GM18507 (cell line): ENCODE measurements at places on chromosomes 3 and 15.
A peak's percentile ranks its signal among the peaks of the same experiment; 100 is the strongest.

GRCh38 chr3:65730449-65730848, 308.3 kb downstream of the MAGI1 start:
- no peak for DNase-seq

GRCh38 chr15:57156210-57156884, 220.0 kb upstream of the CGNL1 start:
- no peak for DNase-seq

DNA sequence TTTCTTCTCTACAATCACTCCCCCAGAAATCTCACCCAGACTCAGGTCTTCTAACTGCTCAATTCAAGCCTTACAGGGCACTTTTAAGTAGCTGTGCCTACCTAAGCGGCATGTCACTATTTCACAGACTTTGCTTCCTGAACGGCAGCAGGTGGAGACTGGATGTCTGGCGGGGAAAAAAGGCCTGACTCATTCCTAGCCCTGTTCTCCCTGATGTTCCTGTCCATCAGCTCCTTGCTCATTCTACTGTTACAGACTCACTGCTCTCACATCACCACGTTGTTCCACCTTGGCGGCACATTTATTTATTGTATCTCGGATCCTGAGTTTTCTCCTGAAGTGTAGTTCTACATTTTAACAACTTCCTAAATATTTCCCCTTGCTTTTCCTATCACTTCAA, 52.6 kb upstream of the ATP11B start:
- DNase-seq = no peak

DNA sequence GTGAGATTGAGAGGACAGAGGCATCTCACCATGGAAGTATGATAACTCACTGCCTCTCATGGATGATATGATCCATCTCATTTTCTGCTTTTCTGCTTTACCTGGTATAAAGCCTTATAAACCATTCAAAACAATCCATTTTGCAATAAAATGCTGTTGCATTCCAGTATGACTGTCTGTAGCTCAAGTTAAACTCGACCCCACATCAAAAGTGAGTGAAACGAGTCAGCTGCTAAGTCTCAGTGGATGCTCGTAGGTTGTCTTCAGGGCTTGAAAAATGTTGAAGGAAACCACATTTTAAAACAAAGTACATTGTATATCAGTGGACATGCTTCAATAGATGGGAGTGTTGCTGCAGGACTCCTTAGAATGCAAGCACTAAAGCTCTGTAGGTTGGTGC, 839.0 kb downstream of the TUSC7 start:
- DNase-seq = no peak

DNA sequence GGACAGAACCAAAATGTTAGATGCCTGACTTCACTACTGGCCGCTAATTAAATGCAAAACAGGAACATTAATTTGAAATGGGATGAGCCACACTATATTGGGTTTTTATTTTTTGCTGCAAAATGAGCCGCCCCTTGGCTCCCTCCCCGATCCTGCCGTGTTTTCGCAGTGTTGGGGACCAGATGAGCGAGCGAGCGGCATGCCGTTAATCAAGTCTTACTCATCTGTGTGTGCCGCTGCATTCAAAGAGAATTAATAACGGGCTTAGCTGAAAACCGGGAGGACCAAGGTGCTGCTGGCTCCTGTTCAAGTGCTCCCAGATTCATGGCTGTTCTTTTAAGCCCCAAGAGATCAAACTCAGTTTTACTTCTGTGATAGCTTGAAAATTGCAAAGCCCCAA, 20.0 kb downstream of the TAFA4 start:
- DNase-seq = no peak

- DNase-seq = no peak
Measured at GRCh38 chr3:99873269-99874102, 55.8 kb downstream of the CMSS1 start.

DNA sequence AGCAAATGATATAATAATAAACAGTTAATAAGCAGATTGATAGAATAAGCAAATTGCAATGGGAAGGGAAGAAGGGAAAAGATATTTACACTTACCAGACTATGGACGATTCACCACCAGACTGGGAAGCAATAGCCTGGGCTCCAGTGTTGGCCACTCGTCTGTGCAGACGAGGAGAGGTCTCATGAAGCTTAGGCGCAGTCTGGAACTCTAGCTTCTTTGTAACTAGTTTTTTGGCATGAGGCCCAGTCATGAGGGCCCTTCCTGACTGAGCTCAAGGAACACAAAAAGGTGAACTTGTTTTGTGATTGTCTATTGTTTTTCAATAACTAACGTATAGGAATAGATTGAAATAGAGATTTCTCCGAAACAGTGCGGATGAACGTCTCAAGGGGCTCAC, 63.3 kb upstream of the GATM start:
- DNase-seq = no peak

DNA sequence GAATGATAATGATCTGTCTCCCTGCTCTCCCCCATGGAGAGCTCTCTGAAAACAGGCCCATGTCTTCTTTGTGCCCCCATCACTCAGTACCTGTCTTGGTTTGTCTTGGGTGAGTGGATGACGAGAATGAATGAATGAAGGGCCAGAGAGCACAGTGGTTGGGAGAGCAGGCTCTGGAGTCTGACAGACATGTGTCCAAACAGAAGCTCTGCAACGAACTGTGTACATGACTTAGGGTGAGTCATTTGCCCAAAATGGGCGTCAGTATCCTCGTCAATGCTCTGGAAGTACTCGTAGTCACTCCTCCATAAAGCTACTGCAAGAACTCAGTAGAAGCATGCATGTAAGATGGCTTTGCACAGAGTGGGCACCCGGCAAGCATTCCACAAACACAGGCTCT, 170.2 kb upstream of the TLE3 start:
- no peak for DNase-seq

GRCh38 chr15:31305375-31305774, 21.3 kb upstream of the KLF13 start:
- no peak for DNase-seq

GRCh38 chr3:126268866-126269265, 88.3 kb downstream of the KLF15 start:
- DNase-seq = no peak

DNA sequence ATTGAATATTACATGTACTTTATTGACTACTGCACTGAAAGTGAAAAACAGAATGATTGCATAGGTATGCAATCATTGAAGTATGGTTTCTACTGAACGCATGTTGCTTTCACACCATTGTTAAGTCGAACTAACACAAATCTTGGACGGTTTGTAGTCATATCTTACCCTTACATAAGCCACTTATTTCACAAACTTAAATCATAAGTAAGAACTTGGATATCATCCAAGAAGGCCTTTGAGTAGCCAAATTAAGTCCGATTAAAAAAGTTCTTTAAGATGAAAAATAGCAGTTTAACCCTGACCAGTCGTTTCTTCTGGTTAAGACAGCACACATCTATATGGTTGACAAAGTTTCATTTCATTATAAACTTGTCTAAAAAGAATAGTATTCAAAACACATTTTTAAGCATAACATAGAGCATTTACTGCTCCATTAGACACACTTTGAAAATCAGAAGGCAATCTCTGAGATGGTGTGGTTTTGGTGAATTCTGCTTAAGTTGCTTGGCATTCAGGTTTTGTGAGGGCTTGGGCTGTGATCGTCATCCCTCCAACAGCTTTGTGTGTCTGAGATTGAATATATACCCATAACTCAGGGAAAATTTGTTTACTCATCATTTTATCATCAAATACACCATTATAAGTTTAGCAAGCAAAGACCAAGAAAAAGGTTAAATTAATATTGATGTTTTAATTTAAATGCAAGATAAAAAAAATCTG, 92.2 kb downstream of the NFKBIZ start:
- DNase-seq = no peak

- DNase-seq = no peak
Measured at GRCh38 chr3:38205472-38205805, 40.1 kb downstream of the OXSR1 start.

DNA sequence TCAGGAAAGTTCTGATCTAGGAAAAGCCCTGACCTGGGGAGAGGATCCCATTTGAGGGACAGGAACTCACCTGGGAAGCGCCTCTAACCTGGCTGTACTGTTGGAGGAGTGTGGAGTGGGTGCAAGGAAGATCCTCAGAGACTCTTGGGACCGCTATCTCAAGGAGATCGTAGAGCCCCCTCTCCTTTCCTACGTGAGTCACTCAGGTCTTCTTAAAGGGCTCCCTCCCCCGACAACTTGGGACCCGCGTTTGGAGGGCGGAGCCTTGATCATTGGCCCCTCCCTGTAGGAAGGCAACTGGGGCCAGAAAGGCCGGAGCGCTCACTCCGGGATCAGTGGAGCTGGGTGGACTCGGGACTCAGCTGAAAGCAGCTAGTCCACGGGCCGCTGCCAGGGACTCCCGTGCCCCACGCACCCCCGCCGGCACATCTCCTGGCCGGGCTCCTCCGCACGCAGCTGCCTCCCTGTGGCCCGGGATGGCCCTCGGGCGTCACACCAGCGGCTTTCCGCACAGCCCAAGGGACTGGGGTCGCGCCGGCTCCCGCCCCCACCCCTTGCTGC, 520 bp downstream of the SLC26A6 start:
- DNase-seq = peak; percentile 44

GRCh38 chr3:152047465-152047864, 174.0 kb downstream of the SUCNR1 start:
- DNase-seq = no peak

GRCh38 chr15:83927704-83928391, 273.9 kb downstream of the ADAMTSL3 start:
- DNase-seq = no peak

- no peak for DNase-seq
Measured at GRCh38 chr3:66336333-66336766, 115.5 kb downstream of the SLC25A26 start.

DNA sequence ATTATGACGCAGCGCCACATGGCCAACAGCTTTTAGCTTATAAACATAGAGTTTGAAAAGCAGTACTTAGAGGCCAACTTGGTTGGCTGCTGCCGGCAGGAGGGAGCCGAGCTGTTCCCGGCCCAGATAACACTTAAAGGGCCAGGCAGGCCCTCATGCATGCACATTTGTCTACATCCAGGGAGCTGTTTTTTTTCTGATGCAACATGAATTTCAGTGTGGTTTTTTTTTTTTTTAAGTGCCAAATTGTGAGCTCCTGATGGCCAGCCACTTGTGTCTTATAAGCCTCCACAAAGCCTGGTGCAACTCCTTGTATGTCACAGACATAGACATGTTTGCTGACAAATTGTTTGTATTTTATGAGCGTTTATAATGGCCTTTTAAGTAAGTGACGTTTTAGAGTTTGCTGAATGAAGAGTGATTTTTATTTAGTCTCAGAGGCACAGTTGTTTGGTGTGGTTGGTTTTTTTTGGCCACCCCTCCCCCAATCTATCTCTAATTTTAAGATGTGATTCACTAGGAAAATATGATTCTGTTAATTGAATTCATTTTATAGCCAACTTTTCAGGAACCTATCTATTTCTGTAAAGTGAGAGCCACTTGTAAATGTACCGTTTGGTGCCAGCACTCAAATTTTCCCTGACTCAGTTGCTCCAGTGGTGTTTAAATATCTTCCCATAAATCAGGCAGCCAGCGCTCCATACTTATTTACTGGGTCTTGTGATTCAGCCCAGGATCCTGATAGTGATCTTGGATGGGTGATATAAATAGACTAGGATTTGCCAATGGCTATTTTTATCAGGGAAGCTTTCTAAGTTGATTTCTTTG, 134.3 kb downstream of the VGLL4 start:
- DNase-seq = no peak
